Kidney (tissue), 22 donors: ENCODE measurements at places on chromosomes 1 and 21. TPM values are rescaled to one million over a fixed set of nuclear protein-coding genes. Genes with fewer than 3 reads are reported as not detected.
A peak's percentile ranks its signal among the peaks of the same experiment; 100 is the strongest.

GRCh38 chr1:65247419-65248359 is 61.7 kb upstream of the DNAJC6 start:
- H3K27ac ChIP-seq = no peak overlapping the region
- H3K4me3 ChIP-seq = no peak overlapping the region
- no peaks in the 10 kb centered on the region for H3K27me3 ChIP-seq
- DNase-seq = peak; percentile 40
- H3K36me3 ChIP-seq = no peaks in the 10 kb centered on the region

DNA sequence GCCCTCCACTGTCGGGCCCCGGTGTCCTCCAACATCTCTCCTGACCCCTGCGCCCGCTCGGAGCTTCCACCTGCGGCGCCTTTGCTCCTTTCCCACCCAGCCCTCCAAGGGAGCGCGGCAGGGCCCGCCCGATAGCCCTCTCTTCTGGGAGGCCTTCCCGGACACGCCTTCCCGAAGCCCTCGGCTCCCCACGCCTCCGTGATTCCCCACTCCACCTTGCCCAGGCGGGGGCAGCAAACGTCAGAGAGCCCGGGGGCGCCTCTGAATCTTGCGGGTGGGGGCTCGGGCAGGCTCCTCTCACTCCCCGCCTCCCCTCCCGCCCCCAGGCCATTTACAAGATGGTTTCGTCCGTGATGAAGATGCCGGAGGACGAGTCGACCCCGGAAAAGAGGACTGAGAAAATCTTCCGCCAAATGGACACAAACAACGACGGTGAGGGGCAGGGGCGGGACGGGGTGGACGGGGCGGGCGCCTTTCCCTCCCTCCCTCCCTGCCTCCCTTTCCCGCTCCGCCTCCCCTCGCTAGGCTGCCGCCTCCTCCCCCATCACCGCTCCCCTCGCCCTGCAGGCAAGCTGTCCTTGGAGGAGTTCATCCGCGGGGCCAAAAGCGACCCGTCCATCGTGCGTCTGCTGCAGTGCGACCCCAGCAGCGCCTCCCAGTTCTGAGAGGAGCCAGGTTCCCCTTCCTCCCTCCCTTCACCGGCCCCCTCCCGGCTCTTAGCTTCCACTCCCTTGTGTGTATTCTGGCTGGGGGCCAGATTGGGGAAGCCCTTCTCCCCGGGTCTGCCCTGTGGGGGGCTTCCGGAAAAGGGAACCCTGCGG is 7.1 kb downstream of the HPCA start:
- no peaks in the 10 kb centered on the region for H3K36me3 ChIP-seq
- H3K27ac ChIP-seq = no peak overlapping the region
- H3K4me1 ChIP-seq = no peaks in the 10 kb centered on the region
- peak overlapping the region; percentile 35 for H3K4me3 ChIP-seq
- no peaks in the 10 kb centered on the region for H3K27me3 ChIP-seq
- peak; percentile 83 for DNase-seq

GRCh38 chr1:231075020-231075419 is 35.0 kb upstream of the FAM89A start:
- H3K4me1 ChIP-seq = no peaks in the 10 kb centered on the region
- no peak overlapping the region for H3K27ac ChIP-seq
- no peak for DNase-seq
- no peak overlapping the region for H3K4me3 ChIP-seq

DNA sequence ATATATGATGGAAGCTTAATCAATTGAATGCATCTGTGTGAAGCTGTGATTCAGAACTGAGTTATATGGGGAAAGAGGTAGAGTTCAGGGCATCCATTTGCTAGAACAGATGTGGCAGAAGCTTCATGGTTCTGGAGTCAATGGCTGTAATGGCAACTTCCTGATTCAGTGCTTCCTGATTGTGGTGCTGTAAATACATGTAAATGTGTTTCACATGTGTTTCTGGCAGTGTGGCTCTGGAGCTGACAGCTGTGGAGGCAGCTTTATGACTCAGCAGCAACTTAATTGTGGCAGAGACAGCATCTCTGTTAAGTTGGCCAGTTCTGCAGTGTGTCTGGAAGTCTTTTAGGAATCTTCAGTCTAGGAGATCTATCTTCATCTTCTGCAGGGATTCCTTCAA is 226.6 kb upstream of the ZRANB2 start:
- DNase-seq = no peak
- H3K4me1 ChIP-seq = no peaks in the 10 kb centered on the region
- H3K4me3 ChIP-seq = no peak overlapping the region
- no peaks in the 10 kb centered on the region for H3K27me3 ChIP-seq

DNA sequence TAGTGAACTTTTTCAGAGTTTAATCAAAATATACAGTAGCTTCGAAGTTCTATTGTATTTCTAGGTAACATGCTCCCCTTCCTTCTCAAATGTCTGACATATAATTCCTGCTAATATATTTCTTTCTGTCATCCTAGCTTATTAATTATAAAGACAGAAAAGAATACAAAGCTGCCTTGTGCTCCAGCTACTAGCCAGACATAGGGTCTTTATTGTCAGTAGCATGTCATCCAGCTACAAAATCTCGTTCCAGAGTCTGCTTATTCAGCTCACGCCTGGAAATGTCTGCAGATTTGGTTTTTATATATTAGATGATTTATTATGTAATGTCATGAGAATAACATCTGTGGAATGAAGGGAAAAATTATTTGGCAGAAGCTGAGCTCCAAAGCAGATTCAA is 1102.8 kb downstream of the BRINP3 start:
- no peak overlapping the region for H3K27ac ChIP-seq
- H3K27me3 ChIP-seq = no peaks in the 10 kb centered on the region
- DNase-seq = no peak
- H3K4me3 ChIP-seq = no peak overlapping the region

DNA sequence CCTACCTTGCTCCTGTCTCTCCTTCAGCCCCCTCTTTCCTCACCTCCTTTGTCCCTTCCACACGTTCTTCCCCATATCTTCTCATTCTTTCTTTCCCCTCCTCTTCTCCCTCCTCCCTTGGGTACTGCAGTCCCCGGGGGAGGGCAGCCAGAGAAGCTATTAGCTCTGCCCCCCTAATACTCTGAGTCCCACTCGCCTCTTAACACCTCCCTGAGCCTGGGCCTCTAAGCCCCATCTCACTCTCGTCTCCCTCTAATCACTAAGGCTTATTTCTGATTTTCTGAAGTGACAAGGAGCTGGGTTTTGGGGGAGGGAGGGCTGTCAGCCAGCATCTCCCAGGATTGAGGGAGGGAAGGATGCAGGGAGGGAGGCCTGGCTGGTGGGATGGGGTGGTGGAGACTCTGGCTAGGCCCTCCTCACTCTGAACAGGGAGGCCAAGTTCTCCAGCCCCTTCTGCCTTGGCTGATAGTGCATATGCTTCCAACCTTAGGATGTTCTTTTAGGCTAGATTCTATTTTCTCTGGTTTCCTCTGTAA is 25.6 kb upstream of the DMBX1 start:
- no peak overlapping the region for H3K4me3 ChIP-seq
- H3K4me1 ChIP-seq = peaks cover 6% of the 10 kb centered on the region
- DNase-seq = no peak

- no peaks in the 10 kb centered on the region for H3K36me3 ChIP-seq
- DNase-seq = no peak
- no peak overlapping the region for H3K27ac ChIP-seq
- no peaks in the 10 kb centered on the region for H3K27me3 ChIP-seq
- H3K4me3 ChIP-seq = no peak overlapping the region
These were observed 7.9 kb upstream of the OR2B11 start for GRCh38 chr1:247465796-247466195.

DNA sequence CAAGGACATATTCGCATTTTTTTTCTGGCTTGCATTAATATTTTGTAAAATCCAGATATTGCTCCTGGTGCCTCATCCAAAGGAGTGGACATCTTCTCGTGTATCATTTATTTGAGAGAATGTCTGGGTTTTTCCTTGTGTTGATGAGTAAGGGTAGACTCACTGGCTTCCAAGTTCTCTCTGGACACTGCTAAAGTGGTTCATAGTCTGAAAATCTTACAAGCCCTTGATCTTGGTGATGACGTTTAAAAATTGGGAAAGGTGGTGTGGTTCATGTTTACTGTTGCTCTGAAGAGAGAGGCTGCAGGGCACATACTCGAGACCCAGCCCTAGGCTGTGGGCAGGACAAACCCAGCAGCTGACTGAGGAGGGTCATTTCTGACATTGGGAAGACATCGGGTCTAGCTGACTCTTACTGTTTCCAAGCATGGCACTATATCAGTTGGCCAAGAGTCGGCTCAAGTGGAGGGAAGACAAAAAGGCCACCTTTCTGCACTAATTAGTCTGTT is 296.2 kb downstream of the LMX1A start:
- DNase-seq = no peak
- no peak overlapping the region for H3K4me3 ChIP-seq
- no peaks in the 10 kb centered on the region for H3K27me3 ChIP-seq
- H3K36me3 ChIP-seq = no peaks in the 10 kb centered on the region
- H3K27ac ChIP-seq = no peak overlapping the region

Gene HPCA
- 0.28 TPM for total RNA-seq

Gene FCRL2
- 2.5 TPM for total RNA-seq

Gene SYPL2
- total RNA-seq = 6.7 TPM

Gene MRAP
- total RNA-seq = not detected

Gene TRIM67
- not detected for total RNA-seq

Gene SPATA45
- total RNA-seq = 0.57 TPM

Gene ICOSLG
- total RNA-seq = 10.2 TPM

Gene S100A7A
- not detected for total RNA-seq

Gene PRKAA2
- 11.6 TPM for total RNA-seq

Gene UMODL1
- total RNA-seq = not detected

Gene RNU1-2
- 8,605 TPM for total RNA-seq
